ENCODE measurements at places on chromosomes 4 and X.

DNA sequence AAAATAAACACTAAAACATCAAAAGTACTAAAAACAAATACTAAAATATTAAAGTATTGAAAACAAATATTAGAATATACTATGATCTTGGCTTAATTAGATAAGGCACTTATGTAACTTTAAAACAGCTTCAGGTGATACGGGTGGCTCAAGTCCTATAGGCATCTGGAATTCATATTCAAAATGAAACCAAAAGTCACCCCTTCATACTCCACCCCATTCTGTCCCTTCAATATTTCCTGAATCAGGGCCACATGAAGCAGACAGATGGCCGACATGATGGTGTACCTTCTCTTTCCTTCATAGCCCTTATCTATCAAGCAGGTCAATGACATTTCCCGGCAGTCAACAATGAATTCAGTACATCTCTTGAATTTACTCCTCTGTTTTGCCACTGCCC, 71.9 kb upstream of the MAGEB10 start:
- no peak for DNase-seq

DNA sequence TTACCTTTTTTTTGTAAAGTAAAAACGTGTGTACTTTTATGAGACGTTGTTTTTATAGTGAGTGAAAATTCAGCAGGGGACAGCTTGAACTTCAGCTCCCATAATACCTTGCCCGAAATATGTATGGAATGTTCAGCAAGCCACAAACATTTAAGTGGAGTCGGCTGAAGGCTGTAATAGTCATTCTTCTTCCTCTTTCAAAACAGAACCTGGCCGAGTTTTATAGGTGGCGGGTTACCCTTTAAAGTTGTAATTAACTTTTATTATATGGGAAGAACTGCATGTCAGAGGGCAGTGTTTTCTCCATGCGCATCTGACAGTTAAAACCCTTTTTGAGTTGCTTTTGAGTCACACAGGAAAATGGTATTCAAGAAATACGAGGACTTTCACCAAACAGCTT, 50.7 kb downstream of the CLDN34 start:
- no peak for DNase-seq

DNA sequence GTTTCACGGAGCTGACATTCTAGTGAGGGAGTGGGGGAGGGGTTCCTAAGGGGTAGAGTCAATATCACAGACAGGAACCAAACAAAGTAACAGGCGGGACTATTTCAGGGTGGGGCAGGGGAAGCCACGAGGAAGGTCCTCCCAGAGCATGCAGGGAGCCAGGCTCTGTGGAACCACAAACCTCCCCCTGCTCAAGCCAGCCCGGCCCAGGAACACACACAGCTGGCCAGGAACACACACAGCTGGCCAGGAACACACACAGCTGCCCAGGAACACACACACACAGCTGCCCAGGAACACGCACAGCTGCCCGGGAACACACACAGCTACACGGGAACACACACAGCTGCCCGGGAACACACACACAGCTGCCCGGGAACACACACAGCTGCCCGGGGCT, 24.8 kb downstream of the EVC2 start:
- DNase-seq = no peak

DNA sequence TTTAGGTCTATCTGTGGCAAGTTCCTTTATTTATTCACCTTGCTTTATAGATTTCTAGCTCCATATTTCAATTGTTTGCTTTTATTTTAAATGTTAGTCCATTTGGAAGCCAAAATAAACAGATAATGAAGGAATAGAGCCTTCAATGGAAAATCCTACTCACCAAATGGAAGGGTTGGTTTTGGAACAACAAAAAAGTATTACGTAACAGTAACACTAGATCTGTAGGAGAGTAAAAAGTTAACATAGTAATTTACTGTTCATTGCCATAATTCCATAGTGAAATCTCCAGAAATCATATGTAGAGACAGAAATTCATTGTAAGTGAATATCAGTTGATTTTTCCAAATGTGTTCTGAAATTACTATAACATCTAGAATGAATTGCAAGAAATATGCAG, 34.6 kb downstream of the NWD2 start:
- DNase-seq = no peak

DNA sequence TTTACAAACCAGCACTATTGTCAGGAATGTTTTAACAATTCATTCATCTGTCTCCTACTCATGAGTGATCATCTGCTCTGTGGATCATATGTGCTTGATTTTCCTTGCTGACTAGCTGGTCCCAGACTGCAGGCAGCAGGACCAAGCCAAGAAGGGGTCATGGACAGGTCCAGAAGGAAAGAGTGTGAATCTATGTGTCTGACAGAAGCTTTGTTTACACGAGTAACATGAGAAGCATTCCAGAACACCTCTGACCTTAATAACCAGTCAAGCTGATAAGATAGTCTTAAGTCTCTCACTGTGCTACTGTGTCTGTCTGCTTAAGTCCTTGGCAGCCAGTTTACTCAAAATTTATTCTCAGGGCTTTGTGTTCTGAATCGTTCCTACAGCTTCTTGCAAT, 39.0 kb downstream of the GUCY1A1 start:
- DNase-seq = no peak

GRCh38 chr4:19278665-19279064, 973.0 kb upstream of the SLIT2 start:
- no peak for DNase-seq

- DNase-seq = peak; percentile 67
Observed at GRCh38 chr4:18689308-18690115, 668.0 kb upstream of the LCORL start.

DNA sequence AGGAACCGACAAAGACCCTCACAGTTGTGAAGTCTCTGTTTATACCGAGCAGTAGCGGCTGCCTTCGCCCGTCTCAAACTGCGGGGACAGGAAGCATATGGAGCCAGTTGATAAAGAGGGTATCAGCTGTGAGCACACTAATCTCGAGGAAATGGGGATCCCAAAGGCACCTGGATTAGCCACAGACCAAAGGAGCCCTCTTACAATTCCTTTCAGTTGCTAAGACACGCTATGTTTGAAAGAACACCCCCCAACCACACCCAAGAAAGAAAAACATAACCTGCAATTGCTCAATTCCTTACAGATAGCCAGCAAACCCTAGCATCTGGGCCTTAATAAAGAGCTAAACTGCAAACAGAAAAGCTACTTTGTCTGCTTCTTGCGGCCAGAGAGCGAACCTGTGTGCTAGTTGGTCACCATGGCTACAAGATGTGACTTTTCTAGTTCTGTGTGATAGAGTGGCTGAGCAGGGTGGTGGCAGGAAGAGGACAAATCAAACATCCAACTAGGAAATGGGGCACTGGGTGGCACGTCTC, 23.3 kb upstream of the CHRNA9 start:
- DNase-seq = no peak

DNA sequence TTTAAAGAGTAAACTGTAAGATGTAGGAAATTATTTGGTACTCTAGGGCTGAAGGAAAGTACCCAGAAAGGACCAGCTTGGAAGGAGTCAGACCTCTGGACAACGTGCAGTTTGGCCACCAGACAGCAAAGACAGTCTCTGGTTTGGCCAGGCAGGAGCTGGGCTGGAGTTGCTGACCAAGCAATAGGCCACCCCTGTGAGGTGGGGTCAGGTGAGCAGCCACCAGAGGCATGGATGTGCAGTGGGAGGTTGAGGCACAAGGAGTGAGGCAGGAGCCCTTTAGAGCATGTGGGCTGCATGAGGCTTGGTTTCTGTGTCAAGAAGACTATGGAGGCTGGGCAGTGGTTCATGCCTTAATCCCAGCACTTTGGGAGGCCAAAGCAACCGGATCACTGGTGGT, 17.7 kb upstream of the MRFAP1 start:
- no peak for DNase-seq

GRCh38 chr4:76691807-76692582, 205.9 kb downstream of the SOWAHB start:
- DNase-seq = no peak

DNA sequence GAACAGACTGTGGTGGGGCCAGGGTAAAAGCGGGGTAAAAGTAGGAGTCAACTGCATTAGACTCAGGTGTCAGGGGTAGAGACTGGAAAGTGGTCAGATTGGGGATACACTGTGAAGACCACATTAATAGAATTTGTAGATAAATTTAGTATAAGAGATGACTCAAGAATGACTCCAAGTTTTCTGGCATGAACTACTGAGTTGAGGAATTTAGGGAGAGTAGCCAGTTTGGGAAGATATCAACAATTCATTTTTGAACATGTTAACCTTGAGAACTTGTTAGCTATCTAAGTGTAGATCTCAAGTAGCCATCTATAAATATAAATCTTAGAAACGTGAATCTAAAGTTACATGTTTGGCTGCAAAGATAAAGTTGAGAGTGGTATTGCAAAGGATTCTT, 206.9 kb upstream of the HCCS start:
- DNase-seq = no peak

DNA sequence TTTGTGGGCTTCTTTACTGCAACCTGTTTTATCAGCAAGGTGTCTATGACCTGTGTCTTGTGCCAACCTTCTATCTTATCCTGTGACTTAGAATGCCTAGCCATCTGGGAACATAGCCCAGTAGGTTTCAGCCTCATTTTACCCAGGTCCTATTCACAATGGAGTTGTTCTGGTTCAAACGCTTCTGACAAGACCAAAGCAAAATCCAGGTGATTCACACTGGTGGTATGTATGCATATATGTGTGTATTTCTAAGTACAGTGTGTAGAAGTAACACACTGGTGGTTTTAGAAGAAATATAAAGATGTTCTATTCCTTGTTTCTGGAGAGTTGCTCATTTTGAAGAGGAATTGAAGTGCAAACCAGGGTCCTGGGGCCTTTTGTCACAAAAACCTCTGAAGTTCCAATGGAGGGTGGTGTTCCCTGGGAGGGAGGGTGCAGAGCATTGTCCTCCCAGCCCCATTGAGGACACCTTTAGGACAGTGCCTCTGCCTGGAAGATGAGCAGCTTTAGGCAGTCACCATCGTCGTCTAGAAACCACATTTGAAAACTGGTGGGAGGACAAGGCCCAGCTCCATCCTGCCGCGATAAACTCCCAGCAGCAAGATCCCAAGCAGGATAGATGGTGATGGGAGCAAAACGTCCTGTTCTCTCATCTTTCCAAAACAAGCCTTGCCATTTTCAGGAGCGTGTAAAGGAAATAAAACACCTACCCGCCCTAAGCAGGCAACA, 191.4 kb downstream of the TSPAN5 start:
- DNase-seq = no peak

GRCh38 chrX:23825675-23826074, 42.7 kb downstream of the SAT1 start:
- DNase-seq = no peak

DNA sequence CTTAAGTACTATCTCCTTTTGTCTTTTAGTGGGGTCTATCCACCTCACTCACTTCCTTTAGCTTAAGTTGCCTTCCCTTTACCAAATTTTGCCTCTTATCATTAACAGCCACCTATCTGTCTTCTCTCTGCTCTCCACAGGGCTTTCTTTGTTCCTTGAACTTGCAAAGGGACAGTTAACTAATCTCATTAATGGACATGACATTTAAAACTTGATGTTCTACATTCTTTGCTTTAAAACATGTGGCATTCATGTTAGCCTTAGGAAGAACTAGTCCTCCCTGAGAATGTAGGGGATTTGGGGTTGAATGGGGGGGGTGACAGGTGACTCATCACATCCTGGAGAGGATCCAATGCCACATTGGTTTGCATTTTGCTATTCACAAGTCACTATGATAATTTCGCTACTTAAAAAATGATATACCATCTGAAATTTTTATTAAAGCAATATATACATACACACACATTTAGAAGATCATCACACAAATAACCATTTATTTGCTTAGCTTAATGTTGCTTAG, 41.0 kb upstream of the DMD start:
- no peak for DNase-seq

DNA sequence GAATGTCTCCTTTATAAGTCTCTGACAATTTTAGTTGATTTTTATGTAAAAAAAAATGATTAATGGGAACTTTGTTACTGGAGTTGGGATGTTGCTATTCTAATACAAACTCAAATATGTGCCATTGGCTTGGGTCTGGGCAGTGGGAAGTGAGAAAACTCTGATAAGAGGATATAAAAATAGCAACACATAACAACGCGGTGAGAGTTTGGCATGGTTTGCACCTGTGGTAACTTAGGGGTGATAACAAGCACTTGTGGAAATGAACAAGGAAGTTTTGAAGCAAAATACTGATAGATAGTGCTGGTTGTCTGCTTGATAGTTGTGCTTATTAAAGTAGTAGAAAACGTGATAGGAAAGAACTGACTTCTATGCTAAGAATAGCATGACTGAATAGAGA, 743.3 kb upstream of the AGA start:
- no peak for DNase-seq

DNA sequence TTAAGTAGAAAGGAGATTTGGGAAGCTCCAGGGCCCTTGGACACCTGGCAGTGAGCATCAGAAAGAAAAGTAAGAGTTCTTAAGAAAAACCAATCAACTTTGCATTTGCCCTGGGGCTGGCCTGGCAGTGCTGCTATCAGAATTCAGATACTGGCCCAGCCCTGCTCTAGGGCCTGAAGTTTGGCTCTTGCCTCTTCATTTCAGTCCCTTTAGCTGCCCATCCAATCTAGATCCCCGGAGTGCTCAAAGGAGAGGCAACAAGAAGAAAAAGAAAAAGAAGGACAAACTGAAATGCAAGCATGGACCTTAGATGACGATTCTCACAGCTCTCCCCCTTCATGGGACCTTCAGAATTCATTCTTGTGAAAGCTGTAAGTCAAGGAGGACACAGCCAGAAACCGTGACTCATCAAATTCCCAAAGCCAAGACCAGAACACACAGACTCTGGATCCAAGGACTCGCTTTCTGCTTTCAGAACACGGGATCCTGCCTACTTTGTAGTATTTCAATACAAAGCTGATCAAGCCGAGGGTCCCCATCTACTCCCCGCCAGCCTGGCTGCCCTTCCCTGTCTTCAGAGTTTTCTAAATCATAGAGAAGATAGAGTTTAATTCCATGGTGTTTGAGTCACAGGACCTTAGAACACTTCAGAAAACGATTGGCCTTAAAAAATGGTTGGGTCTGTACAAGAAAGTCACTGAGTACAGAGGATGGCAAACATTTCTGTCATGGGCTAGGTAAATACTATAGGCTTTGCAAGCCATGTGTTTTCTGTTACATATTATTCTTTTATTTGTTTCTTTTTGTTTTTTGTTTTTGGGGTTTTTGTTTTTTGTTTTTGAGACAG, 103.7 kb downstream of the RBM47 start:
- DNase-seq = no peak

- no peak for DNase-seq
Observed at GRCh38 chrX:83101961-83102360, 406.1 kb upstream of the POU3F4 start.

All from stimulated activated CD8-positive, alpha-beta memory T cell treated with anti-CD3 and anti-CD28 coated beads, Interleukin-4, amount 100 ng/mL, for 48 hours (primary cell).